ENCODE measurements at places on chromosomes 13 and 19.

DNA sequence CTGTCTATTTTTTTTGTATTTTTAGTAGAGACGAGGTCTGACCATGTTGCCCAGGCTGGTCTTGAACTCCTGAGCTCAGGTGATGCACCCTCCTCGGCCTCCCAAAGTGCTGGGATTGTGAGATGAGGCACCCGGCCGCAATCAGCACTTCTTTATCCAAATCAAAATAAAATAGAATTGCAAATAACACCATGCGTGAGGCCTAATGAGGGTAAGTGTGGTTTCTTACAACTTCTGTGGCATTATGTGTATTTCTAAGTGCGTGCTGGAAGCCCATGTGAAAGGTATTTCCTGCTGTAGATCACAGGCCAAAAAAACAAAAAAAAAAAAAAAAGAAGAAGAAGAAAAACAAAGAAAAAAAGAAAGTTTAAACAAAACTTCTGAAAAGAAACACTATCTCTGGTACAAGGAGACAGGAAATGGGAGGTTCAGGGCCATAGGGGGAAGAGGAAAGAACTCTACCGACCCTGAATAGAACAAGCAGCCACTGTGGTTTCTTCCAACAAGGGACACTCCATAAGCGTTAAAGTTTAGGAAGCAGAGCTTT lies 3.0 kb upstream of the GRAMD1A start:
- no peak for DNase-seq

GRCh38 chr13:36251526-36251925 lies 37.2 kb upstream of the SOHLH2 start:
- DNase-seq, result peak; percentile 2

GRCh38 chr13:46546084-46546768 lies 6.7 kb upstream of the LRCH1 start:
- no peak for DNase-seq

DNA sequence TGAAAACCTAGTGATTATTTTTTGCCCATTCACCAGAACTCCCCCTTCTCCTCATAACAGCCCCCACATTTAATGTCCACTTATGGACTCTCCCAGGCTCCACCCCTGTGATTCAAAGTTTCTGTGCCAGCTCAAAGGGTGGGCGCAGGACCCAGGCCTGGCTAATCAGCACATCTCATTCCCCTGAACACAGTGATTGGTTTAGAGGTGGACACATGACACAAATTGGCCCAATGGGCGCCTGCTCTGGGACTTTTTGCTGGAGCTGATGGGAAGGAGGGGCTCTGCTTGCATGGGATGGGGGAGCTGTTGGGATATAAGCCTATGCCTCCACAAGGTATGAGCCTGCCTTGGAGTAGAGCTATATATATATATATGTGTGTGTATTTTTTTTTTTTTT lies 6.2 kb upstream of the EPOR start:
- no peak for DNase-seq

GRCh38 chr19:46904114-46905060 lies 43.6 kb downstream of the ARHGAP35 start:
- peak; percentile 93 for DNase-seq

GRCh38 chr13:78265098-78265497 lies 338.3 kb downstream of the POU4F1 start:
- peak; percentile 3 for DNase-seq

- no peak for DNase-seq
Measured at GRCh38 chr19:41327076-41327575, 17.2 kb downstream of the CCDC97 start.

Data from fibroblast of upper back skin (primary cell).